ENCODE measurements at places on chromosomes 13 and 19. TPM values are rescaled to one million over a fixed set of nuclear protein-coding genes. Genes with fewer than 3 reads are reported as not detected.

PTGIR gene
- total RNA-seq: not detected

GGACT gene
- total RNA-seq: 1.2 TPM

CYP4F8 gene
- total RNA-seq: not detected

LMO7 gene
- 102 TPM for total RNA-seq

GAPDHS gene
- total RNA-seq: not detected

ZNF431 gene
- 21.1 TPM for total RNA-seq

NOVA2 gene
- not detected for total RNA-seq

NLRP7 gene
- not detected for total RNA-seq

PALM gene
- 4.4 TPM for total RNA-seq

MAB21L1 gene
- total RNA-seq: 13.4 TPM

HCST gene
- total RNA-seq: not detected

PRKCG gene
- total RNA-seq: 0.06 TPM

SLITRK5 gene
- total RNA-seq: 3.3 TPM
